ENCODE measurements at places on chromosomes 16 and 17.
A peak's percentile ranks its signal among the peaks of the same experiment; 100 is the strongest.

GRCh38 chr17:63701868-63702720, 2.2 kb upstream of the LIMD2 start:
- peaks cover 69% of the 10 kb centered on the region for H3K4me1 ChIP-seq
- peaks cover 38% of the 10 kb centered on the region for H3K36me3 ChIP-seq
- peak overlapping the region; percentile 93 for H3K4me3 ChIP-seq
- H3K27ac ChIP-seq = peak overlapping the region; percentile 97
- ATAC-seq = peak; percentile 11
- no peaks in the 10 kb centered on the region for H3K27me3 ChIP-seq

DNA sequence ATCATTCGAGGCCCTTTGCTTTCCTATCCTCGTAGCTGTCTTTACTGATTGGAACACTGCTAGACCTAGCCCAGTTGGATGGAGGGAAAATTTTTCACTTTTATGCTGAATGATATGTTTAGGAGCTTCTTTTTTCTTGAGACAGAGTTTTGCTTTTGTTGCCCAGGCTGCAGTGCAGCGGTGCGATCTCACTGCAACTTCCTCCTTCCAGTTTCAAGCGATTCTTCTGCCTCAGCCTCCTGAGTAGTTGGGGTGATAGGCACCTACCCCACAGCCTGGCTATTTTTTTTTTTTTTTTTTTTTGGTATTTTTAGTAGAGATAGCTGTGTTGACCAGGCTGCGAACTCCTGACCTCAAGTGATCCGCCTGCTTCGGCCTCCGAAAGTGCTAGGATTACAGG, 17.3 kb upstream of the PSMC5 start:
- peaks cover 9% of the 10 kb centered on the region for H3K4me1 ChIP-seq
- H3K4me3 ChIP-seq = no peak overlapping the region
- ATAC-seq = no peak
- H3K27ac ChIP-seq = peak overlapping the region; percentile 63

GRCh38 chr17:10984220-10984619, 146.3 kb upstream of the PIRT start:
- H3K27me3 ChIP-seq = no peaks in the 10 kb centered on the region
- no peaks in the 10 kb centered on the region for H3K4me1 ChIP-seq
- H3K4me3 ChIP-seq = no peak overlapping the region
- H3K36me3 ChIP-seq = no peaks in the 10 kb centered on the region
- no peak overlapping the region for H3K27ac ChIP-seq

- no peak for ATAC-seq
- H3K27ac ChIP-seq = no peak overlapping the region
- H3K27me3 ChIP-seq = no peaks in the 10 kb centered on the region
- H3K36me3 ChIP-seq = peaks cover 51% of the 10 kb centered on the region
Observed at GRCh38 chr17:27623614-27624013, 7.4 kb upstream of the LGALS9 start.

DNA sequence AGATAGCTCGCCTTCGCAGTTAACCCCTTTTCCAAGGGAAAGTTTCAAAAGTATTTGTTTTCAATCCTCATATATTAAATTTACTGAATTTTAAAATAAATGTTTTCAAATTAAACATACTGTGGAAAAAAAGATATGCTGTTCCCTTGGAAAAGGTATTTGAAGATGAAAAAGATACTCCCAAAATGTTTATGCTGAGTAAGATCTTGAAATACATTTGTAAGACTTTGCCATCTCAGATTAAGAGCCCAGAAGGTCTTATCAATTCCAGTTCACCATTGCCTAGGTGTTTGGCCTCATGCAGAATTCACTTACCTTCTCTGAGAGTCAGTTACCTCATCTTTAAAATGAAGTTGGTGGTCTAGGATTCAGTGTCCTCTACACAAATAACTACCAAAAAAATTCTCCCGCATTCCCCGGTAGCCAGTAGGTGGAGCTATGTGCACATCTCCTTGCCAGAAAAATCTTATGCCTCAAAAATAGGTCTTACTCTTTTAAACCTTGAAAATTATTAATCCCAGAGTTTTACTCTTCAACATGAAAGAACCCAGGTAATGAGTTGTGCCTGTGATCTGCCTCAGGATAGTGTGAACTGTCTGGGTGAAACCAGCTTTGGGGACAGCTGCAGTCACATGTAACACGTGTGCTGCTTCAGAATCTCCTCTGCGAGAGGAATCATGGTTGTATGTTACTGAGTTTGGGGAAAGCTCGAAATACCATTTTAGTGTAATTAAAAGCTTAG, 178.3 kb downstream of the MRTFB start:
- H3K27ac ChIP-seq = no peak overlapping the region
- H3K4me1 ChIP-seq = no peaks in the 10 kb centered on the region
- H3K36me3 ChIP-seq = peaks cover 57% of the 10 kb centered on the region
- ATAC-seq = no peak

DNA sequence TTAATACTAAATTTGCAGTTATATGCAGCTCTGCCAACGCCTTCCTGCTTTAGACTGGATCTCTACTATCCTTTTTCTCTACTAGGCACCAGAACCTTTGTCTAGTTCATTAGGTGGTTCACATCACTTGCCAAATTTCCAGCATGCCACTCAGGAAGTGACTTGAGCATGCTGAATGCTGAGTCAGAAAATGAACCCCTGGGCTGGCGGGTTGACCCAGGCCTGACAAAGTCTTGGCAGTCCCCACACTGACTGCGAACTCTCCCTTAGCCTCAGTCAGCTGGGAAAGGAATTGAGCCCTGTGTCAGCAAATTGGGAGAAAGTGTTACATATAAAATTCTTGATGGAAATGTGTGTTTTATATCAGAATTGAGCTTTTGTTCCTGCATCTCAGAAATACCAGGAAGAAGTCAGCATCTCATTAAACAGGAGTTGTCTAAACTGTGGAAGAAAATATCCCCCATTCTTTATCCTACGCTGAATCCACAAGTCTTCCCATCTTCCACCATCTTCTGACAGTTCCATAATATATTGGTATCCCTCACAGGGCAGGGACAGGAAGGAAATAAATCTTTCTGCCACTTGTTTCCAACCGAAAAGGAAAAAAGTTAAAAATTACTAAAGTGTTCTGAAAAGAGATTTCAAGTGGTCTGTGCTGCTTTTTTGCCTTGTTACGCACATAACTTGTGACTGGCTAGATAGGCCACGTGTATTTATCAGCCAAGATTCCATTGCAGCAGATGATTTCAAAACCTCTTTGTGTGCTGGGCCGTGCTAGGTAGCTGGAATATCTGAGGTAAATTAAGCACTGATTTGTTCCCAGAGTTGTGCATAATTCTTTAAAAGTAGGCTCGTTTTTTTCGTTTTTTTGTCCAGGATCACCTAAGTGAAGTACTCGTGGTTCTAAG, 16.7 kb upstream of the SLC12A3 start:
- peaks cover 25% of the 10 kb centered on the region for H3K36me3 ChIP-seq
- ATAC-seq = no peak
- peaks cover 26% of the 10 kb centered on the region for H3K4me1 ChIP-seq
- no peak overlapping the region for H3K4me3 ChIP-seq

- H3K27me3 ChIP-seq = no peaks in the 10 kb centered on the region
- no peaks in the 10 kb centered on the region for H3K36me3 ChIP-seq
Observed at GRCh38 chr17:70608193-70608592, 438.9 kb downstream of the KCNJ2 start.

- no peak overlapping the region for H3K27ac ChIP-seq
- ATAC-seq = no peak
- H3K27me3 ChIP-seq = no peaks in the 10 kb centered on the region
- no peaks in the 10 kb centered on the region for H3K4me1 ChIP-seq
- peaks cover 61% of the 10 kb centered on the region for H3K36me3 ChIP-seq
Observed at GRCh38 chr17:80365001-80365965, 49.7 kb upstream of the ENDOV start.

- no peaks in the 10 kb centered on the region for H3K27me3 ChIP-seq
- peaks cover 6% of the 10 kb centered on the region for H3K4me1 ChIP-seq
- no peak overlapping the region for H3K4me3 ChIP-seq
Observed at GRCh38 chr16:72925631-72925979, 122.3 kb downstream of the ZFHX3 start.
